Trophoblast cell (in vitro differentiated cells and primary cell): ENCODE measurements at places on chromosomes 16 and 17.

DNA sequence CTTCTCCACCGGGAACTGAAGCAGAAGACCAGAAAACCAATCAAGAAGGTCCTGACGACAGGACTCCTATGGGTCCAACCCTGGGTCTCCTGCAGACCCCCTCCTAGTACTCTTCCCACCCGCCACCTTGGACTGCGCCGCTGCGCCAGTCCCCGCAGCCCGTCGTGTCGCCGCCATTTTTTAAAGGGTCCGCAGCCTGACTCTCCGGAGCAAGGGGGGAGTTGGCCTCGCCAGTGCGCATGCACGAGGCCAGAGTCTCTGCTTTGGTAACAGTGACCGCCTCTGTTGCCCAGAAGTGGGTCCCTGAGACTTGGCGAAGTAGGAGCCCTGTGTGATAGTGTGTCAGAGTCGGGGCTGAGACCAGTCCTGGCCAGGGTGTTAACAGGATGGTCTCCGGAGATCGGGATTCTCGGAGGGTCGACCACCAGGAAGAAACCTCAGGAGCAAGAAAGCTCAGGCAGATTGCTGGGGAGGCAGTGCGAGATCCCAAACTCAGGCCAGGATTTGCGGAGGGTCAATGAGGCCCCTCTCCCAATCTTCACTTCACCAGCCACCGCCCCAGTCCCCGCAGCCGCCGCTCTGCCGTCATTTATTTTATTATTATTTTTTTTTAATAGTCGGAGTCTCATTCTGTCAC lies 612.5 kb downstream of the KCNJ18 start:
- DNase-seq, result no peak

GRCh38 chr16:8644211-8645140 lies 23.0 kb downstream of the METTL22 start:
- no peak for DNase-seq

GRCh38 chr16:76784530-76784929 lies 406.5 kb upstream of the MON1B start:
- no peak for DNase-seq

- peak; percentile 57 for DNase-seq
Observed at GRCh38 chr17:58694302-58694701, 1.9 kb downstream of the RAD51C start.

DNA sequence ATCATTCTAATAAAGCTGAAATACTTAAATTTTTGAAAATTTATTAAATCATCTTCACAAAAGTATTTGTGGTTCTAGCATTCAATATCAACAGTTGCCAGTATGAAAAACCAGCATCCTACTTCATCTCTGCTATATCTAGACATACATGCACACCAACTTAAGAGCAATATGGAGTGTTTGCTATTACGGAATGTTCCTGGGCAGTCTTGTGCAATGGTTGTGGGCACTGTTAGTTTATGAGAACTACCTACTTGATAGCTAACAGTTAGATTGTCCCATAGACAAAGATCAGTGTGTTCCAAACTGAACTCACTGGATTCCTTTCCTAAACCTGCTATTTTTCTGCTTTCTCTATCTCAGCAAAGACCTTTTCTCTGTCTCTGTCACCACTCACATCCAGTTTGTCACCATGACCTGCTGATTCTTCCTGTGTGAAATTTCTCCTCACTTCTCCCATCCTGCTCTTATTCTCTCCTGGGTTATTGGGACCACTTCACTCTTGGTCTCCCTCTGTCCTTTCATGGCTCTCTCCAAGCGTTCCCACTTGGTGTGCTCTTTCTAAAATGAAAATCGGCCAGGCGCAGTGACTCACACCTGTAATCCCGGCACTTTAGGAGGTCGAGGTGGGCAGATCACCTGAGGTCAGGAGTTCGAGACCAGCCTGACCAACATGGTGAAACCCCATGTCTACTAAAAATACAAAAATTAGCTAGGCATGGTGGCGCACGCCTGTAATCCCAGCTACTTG lies 27.7 kb downstream of the CNTROB start:
- DNase-seq, result no peak

- DNase-seq, result no peak
Observed at GRCh38 chr16:80230328-80231120, 310.3 kb upstream of the DYNLRB2 start.

DNA sequence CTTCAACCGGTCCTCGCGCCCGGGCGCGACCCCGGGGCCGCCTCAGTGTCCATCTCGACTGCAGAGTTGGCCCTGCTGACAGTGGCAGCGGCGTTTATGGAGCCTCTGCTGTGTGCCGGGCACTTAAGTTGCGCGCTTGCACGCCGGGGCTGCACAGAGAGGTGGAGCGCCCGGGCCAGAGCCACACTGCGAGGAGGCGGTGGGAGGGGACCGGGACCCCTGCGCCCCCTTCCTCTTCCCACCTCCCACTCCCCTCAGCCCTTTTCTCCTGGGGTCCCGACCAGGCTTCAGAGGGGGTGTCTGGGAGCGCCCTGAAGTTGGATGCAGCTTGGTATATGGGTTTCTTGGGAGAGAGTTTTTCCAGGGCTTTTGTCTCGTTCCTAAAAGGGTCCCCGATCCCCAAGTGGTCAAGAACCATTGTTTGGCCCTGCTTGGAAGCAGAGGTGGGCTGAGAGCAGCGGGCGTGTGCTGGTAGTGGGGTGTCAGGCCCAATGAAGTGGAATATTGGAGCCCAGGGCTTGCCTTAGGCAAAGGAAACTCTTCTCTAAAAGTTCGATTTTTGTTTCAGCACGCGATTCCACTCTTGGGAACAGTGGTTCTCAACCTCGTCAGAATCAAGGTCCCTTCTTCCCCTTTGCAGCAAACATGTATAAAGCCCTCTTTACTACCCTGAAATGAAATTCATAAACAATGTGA lies 605 bp downstream of the MRTFB start:
- peak; percentile 41 for DNase-seq

DNA sequence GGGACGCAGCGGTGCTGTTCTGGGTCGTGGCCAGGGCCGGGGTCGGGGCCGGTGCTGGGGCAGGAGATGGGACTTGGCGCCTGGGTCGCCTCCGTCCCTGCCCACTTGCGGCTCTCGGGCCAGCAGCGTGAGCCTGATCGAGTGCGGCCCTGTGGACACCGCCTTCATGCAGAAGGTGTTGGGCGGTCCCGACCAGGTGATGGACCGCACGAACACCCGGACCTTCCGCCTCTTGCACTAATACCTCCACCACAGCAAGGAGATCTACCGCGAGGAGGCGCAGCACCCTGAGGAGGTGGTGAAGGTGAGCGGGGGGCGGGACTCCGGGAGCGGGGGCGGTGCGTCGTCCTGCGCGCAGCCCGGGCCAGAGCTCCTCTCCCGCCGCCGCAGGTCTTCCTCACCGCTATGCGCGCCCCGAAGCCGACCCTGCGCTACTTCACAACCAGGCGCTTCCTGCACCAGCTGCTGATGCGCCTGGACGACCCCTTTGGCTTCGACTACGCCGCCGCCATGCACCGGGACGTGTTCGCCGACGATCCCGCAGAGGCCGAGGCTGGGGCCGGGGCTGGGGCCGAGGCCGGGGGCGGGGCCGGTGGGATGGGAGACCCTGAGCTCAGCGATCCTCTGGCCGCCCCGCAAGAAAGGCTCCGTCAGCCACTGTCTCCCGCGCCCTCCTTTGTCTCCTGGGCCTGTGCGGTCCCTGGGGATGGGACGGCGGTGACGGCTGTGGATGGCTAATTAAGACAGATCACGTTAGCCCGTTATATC lies 4.5 kb upstream of the HSD17B1 start:
- DNase-seq, result peak; percentile 83

GRCh38 chr17:43920500-43921095 lies 13.3 kb upstream of the MPP2 start:
- DNase-seq, result no peak

DNA sequence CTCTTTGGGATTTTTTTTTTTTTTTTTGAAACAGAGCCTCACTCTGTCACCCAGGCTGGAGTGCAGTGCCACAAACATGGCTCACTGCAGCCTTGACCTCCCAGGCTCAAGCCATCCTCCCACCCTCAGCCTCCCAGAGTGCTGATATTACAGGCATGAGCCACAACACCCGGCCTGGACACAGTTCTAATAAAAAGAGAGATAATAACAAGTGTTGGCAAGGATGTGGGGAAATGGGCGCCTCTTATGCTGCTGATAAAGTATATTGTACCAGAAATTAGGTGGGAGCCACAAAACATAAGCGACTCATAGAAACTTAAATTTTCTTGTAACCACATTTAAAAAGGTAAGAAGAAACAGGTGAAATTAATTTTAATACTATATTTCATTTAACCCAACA lies 50.4 kb upstream of the FA2H start:
- DNase-seq, result no peak
